Left colon (tissue), 2 donors: ENCODE measurements at places on chromosomes 3 and 15. TPM values are rescaled to one million over a fixed set of nuclear protein-coding genes. Genes with fewer than 3 reads are reported as not detected.

DNA sequence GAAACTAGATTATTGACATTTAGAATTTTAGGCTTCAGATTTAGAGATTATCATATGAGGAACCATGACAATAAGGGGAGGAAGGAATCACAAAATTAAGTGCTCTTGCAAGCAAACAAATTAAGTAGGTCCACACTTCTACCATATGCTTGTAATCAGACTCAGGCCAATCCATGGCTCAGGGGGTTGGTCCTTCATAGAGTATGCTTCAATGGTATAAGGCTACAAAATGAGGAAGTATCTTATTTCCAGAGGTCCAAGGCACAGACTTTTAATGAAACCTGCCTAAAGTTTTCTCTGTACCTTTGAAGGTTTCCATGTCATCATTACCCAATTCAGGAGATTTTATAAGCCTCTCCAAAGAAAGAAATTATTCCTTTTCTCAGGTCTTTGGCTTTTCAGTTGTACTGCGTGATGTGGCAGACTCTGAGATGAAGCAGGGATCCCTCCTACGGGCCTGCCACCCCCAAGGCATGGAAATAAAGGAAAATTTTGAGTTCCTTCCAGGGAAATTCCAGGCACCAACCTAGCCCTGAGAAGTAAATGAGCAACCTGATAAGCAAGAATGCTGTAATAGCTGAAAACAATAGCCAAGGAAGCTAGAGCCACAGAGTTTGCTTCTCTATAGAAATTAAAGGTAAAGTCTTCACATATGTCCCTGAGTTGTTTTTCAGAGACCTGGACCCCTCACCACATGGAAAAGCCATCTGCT lies 36.3 kb downstream of the SERPINI2 start:
- no peak for DNase-seq

DNA sequence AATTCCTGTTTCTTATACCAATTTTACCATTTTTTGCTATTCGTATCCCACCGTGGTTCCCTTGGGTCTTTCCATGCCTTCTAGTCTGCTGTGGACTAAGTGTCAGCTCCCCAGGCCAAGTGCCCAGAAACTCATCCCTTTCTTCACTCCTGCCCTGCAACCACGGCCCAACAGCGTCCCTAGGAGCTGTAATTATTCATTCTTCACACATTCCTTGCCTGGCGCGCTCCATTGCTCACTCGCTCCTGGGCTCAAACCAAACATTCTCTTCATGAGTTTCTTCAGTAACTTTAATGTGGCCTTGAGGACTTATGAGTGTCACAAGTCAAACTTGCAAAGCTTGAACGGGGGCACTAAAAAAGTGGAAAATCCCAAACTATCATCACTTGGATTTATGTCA lies 15.7 kb downstream of the GABRB3 start:
- DNase-seq: no peak

GRCh38 chr15:89910891-89911626 lies 1.7 kb downstream of the ARPIN start:
- DNase-seq: no peak

DNA sequence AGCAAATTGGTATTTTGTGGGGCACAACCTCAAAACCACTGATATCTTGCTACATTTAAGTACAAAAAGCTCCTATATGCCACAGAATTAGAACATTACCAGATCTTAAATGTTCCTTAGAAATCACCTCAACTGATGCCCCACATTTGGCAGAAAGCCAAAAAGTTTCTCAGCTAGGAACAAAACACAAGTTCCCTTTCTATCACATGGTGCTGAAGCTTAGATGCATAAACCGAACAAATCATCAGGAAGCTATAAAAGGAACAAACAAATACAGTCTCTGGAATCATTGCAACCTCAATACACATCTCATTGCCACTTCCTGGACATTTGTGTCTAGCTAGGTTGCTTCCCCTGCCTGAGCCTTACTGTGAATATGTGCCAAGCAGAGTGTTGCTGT lies 492.6 kb downstream of the LPP start:
- no peak for DNase-seq

RHCG gene
- not detected for total RNA-seq
